ENCODE measurements at places on chromosomes 2 and 18.

- DNase-seq: no peak
Observed at GRCh38 chr2:109225170-109225782, 96.3 kb downstream of the SH3RF3 start.

- no peak for DNase-seq
Observed at GRCh38 chr18:26956863-26957262, 91.4 kb upstream of the AQP4 start.

- DNase-seq: no peak
Observed at GRCh38 chr2:200640901-200641300, 55.1 kb downstream of the AOX1 start.

DNA sequence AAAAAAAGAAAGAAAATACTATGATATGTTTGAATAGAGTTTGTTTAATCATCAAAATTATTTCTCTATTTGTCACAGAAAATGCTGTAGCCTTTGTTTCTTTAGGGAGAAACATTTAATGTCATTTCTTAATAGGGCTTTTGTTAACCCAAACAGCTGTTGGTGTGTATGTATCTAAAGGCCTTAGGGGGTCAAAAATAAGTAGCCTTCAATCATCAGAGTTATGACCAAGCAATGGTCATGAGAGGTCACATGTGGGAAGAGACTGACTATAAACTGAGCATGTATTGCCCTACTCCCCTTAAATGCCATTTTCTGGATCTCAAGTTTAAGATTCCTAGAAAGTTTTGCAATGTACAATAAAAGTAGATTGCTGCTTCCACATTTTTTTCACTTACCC is 22.7 kb downstream of the HNMT start:
- DNase-seq: no peak

DNA sequence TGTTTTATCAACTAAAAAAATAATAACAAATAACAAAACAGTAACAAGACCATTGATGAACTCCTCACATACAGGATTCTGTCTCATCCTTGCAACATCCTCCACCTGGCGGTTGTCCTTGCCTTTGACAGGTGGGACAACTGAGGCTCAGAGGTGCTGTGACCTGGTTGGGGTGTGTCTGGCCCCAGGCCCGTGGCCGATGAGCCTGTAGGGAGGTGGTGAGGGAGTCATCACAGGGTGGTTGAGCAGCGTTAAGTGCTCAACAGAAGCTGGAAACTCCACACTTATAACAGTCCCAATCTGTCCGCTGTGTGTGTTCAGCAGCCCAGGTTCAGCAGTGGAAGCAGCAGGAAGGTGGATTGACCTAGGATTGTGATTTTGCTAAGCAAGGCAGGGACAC is 131.6 kb upstream of the RAB12 start:
- DNase-seq: no peak

DNA sequence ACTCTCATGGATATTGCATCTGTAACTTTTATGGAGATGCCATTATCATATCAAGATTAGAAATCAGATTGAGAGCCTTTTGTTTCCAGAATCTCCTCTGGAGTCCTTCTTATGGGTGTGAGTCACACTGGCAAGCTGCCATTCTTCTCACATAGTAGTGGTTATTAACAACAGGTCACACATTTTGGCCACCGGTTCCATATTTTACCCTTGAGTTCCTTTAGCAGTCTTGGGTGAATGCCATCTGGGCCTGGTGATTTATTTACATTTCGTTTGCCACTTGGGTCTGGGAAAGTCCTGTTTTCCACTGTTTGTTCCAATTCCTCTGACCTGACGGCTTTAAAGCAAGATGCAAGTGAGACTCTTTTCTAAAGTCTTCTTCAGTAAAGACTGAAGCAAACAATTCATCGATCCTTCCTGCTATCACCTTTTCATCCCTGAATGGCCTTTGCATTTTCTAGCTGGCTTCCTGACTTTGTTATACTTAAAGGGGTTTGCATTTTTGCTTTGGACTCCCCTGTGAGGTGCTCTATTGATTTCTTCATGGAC is 80.5 kb upstream of the CAVIN2 start:
- DNase-seq: peak; percentile 37

- DNase-seq: no peak
Observed at GRCh38 chr18:52970686-52971085, 630.7 kb downstream of the DCC start.

DNA sequence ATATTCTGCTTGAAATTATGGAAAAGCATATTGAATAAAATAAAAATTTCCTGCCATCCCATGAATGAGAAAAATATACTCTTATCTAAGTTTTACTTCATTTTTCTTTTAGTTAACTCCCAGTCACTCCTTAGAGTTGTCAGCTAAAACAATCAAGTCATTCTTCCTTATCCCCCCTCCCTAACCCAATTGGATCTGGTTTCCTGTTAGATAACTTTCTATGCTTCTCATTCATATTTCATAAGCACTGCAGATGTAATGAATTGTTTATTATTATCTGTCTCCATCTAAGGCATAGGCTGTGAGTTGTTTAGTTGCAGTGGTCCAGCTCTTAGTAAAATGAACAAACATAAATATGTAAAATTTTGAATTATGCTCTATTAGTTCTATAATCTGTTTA is 244.0 kb upstream of the GCFC2 start:
- no peak for DNase-seq

Measured in NCI-H774 (cell line).